ENCODE measurements at places on chromosomes 13 and 19. TPM values are rescaled to one million over a fixed set of nuclear protein-coding genes. Genes with fewer than 3 reads are reported as not detected.
A peak's percentile ranks its signal among the peaks of the same experiment; 100 is the strongest.

Gene NTN5
- total RNA-seq = 0.53 TPM

GRCh38 chr13:95540888-95541287 lies 11.6 kb upstream of the CLDN10 start:
- no peak for DNase-seq

- no peak for DNase-seq
Observed at GRCh38 chr13:34216256-34216655, 398.3 kb downstream of the RFC3 start.

DNA sequence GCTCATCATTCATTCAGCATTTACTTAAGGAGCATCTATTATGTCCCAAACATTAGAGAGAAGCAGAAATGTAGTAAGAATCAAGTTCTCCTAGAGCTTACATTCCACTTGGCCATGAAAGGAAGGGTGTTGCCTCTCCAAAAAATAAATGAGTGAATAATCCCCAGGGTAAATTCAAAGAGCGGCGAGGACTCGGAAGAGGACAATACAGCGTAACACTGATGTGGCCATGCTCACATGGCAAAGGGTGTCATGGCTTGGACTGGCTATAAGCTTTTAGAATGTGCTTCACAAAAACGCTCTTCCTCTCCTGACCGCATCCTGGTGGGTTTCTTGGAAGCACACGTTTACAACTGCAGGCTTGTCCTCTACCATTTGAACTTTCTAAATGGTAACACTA lies 290.2 kb downstream of the IRS2 start:
- DNase-seq = no peak

- no peak for DNase-seq
Observed at GRCh38 chr13:73372666-73373627, 314.1 kb downstream of the KLF5 start.

DNA sequence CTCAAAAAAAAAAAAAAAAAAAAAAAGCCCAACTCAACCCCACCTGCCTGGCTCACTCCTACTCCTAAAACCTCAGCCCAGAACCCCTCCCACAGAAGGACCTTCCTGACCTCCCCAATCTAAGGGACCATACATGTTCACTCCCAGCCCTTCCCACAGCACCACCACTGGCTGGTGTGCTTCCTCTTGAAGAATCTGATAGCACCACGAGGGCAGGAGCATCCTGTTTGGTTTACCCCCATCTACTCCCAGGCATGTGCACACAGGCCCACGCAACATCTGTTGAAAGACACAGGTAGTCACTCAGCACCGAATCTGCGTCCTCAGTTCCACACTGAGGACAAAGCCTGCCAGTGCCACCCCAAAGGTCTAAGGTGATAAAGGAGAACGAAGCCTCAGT lies 8.2 kb downstream of the LATS2 start:
- no peak for DNase-seq

Gene ZNF562
- 58.8 TPM for total RNA-seq

Gene FAM98C
- total RNA-seq = 5.1 TPM

DNA sequence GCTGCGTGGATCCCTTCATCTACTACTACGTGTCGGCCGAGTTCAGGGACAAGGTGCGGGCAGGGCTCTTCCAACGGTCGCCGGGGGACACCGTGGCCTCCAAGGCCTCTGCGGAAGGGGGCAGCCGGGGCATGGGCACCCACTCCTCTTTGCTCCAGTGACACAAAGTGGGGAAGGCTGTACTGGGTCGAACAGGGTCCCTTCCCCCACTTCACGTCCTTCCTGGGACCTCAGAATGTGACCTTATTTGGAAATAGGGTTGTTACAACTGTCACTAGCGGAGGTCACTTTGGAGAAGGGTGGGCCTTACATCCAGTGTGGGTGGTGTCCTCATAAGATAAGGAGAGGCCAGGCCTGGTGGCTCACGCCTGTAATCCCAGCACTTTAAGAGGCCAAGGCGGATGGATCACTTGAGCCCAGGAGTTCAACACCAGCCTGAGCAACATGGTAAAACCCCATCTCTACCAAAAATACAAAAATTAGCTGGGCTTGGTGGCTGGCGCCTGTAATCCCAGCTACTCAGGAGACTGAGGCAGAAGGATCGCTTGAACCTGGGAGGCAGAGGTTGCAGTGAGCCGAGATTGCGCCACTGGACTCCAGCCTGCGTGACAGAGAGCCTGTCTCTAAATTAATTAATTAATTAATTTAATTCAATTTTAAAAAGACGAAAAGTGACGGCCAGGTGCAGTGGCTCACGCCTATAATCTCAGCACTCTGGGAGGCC lies 1.8 kb downstream of the F2RL3 start:
- no peak for DNase-seq

DNA sequence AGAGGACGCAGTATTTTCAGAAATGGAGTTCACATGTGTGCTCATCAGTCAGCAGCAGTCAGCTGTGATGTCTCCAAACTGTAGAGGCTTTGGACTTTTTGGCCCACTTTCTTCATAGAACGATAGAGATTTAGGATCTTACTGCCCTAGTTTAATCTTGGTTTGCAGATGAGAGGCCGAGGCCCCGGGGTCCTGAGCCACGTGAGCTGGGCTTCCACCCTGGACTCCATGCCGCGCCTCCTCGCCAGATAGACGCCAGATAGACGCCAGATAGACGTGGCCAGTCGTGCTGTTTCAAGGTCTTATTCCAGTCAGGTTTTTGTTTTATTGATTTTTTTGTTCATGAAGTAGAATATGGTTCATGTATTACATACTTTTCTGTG lies 11.7 kb upstream of the MCF2L start:
- no peak for DNase-seq

Gene CEACAM3
- not detected for total RNA-seq

DNA sequence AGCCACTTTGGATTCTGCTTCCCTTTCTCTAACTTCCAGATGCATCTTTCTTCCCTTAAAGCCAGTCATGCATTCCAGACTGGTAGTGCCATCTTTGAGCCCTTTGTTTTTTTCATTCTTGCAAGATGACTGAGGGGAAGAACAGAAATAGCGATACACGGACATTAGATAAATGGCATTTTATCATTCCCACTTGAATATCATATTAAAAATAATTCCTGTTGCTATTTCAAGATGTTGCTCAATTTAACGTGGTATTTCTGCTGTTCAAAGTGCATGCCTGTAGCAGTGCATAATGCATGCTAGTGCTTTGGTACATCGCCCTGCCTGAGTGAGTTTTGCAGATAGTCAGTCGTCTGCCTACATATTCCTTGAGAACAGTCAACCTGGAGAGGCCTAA lies 140.6 kb upstream of the FRY start:
- no peak for DNase-seq

DNA sequence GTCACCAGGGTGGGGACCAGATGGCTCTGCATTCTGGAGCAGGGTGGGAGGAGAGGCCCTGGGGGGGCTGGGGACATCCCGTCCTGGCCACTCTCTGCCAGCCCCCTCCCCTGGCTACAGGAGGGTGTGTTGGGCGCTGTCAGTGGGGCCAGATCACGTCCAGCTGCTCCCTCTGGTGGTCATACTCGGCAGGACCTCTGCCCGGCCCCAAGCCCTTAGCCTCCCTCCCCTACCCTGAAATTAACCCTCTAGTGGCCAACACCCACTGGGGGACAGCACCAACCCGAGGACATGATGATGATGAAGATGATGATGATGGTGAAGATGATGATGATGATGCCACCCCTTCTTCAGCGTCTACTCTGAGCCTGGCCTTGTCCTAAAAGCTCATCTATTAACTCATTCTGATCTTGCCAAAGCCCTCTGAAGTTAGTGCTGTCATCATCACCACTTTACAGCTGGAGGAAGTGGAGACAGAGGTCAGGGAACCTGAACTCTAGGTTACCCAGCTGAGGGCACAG lies 590 bp upstream of the LGI4 start:
- no peak for DNase-seq

Gene CFAP97D2
- total RNA-seq = not detected

GRCh38 chr13:96768524-96768923 lies 225.8 kb downstream of the OXGR1 start:
- no peak for DNase-seq

GRCh38 chr13:45464141-45464686 lies 525 bp upstream of the COG3 start:
- DNase-seq = no peak

GRCh38 chr13:71773531-71773930 lies 93.5 kb downstream of the DACH1 start:
- DNase-seq = no peak

Gene KLK4
- total RNA-seq = not detected

- no peak for DNase-seq
Observed at GRCh38 chr19:9008667-9009066, 1.5 kb downstream of the MUC16 start.

DNA sequence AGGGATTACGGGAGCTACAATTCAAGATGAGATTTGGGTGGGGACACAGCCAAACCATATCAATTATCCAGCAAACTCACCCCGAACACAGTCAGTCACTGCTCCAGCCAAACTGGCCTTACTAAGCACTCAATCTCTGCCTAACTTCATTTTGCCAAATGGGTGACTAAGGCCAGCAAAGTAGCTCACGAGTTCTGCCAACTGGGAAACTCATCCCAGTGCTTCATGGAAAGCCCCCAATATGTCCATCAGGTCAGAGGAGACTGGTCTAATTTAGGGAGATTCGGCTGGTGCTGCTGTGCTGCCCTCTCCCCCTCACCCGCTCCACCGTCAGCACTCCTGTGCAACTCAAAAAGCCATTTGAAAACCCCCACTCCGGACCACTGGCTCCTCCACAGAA lies 324.0 kb downstream of the FOXO1 start:
- no peak for DNase-seq

DNA sequence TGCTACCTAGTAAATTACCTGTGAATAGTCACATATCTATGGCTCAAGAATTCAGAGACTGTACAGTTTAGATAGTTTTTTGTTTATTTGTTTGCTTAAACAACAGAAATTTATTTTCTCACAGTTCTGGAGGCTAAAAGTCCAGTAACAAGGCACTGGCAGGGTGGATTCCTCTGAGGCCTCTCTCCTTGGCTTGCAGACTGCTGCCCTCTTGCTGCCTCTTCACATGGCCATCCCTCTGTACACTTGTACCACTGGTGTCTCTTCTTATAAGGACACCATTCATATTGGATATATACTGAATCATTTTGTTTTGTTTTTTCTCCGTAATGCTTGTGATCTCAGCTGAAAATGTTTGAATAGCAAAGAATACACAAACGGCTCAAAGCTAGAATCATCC lies 56.4 kb upstream of the MIR17HG start:
- DNase-seq = no peak

Gene ATXN8OS
- not detected for total RNA-seq

DNA sequence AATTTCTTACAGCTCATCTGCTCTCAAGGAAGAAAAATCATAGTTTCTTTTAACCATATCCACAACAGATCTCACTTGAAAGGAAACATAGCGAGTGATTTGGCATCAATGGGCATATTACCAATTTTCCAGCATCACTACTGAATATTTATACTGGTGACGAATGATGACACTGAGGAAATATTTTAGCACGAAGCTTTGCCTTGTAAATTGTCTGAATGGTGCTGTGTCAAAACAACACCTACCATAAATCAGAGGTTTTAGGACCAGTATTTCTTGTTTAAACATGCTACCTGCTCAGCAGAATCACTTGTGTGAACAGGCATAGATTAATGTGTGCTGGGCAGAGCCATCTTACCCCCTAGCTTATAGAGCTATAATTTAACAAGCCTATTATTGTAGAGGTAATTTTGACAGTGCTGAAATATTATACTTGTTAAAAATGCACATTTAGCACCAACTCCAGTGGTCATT lies 146.8 kb downstream of the ABCC4 start:
- peak; percentile 51 for DNase-seq

GRCh38 chr19:4744451-4745174 lies 21.0 kb upstream of the DPP9 start:
- no peak for DNase-seq

DNA sequence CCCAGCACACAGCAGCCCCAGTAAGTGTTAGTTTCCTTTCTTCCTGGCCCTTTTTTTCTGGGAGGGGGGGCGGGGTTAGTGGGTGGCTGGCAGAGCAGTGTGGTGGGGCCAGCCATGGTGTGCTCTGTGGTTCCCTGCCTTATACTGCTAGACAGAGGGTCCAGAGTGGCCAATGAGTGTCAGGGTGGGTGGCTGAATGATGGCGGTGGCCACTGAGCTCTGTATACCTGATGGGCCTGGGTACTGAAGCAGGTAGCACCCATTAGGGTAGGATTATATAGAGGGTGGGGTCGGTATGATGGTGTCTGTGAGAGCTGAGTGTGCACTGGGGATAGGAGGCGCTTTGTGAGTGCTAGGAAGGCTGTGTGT lies 13.8 kb downstream of the CIC start:
- DNase-seq = no peak

DNA sequence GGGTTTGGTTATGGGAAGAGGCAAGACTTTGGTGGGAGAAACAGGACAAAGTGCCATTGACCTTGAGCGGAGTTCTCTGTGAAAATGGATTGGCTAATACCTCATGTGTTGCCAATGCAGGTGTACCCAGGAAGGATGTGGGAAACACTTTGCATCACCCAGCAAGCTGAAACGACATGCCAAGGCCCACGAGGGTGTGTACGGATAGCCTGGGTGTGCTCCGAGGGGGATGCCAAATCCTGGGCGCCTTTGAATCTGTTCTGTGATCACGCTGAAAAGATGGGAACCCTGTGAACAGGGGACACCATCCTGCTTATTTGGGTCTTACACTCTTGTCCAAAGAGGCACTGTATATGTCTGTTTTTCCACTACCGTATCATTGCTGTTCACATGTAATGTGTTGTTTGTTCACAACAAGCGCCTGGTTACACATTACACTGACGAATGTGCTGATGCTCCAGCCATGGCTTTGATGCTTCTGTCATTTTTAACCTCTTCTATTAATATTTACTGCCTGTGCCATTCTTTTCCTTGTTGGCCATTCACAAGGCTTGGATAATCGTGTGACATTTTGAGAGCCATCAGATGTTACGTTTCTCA lies 8.3 kb downstream of the GTF3A start:
- no peak for DNase-seq

DNA sequence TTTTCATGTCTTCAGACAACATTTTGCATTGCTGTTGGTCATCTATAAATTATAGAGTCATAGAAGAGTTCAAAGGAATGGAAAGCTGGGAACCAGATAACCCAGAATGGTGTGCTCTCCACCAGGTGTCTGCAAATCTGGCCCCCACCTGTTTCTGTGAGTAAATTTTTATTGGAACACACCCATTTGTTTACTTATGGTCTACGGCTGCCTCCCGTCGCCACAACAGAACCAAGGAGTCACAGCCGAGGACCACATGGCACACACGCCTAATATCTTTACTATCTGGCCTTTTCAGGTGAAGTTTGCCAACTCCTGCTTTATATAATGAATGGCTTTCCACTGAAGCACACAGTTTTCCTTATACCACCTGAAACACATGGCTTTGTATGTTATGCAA lies 58.2 kb downstream of the EFNB2 start:
- no peak for DNase-seq

Gene NFIX
- total RNA-seq = 83.5 TPM

DNA sequence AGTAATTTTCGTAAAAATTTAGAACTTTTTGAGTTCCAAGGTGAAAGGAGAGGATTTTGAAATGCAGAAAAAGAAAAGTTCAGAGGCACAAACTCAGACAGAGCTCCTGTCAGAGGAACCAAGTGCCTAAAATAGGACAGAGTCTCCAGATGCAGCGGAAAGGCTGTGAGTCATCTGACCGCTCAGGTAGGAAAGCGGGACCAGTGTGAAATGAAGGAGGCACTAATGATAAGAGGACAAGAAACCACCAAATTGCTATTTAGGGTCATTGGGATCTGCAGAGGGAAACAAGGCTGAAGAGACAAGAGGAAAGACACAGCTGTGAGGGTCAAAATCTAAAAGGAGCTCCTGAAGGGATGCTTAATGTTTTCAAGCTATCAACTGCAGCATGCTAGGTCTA lies 34.9 kb downstream of the IRS2 start:
- no peak for DNase-seq

Gene ELANE
- total RNA-seq = not detected
